ENCODE measurements at places on chromosomes 1 and 21.

GRCh38 chr1:46477153-46477929 is 12.3 kb upstream of the DMBX1 start:
- peaks cover 39% of the 10 kb centered on the region for H3K27me3 ChIP-seq
- H3K27ac ChIP-seq, result no peak overlapping the region
- no peak overlapping the region for H3K4me3 ChIP-seq
- peaks cover 5% of the 10 kb centered on the region for H3K4me1 ChIP-seq

- DNase-seq, result no peak
- no peak overlapping the region for H3K27ac ChIP-seq
- peaks cover 39% of the 10 kb centered on the region for H3K36me3 ChIP-seq
- H3K27me3 ChIP-seq, result no peaks in the 10 kb centered on the region
- H3K4me3 ChIP-seq, result no peak overlapping the region
- peaks cover 2% of the 10 kb centered on the region for H3K4me1 ChIP-seq
These were observed 18.4 kb downstream of the CCT3 start for GRCh38 chr1:156319664-156320063.

DNA sequence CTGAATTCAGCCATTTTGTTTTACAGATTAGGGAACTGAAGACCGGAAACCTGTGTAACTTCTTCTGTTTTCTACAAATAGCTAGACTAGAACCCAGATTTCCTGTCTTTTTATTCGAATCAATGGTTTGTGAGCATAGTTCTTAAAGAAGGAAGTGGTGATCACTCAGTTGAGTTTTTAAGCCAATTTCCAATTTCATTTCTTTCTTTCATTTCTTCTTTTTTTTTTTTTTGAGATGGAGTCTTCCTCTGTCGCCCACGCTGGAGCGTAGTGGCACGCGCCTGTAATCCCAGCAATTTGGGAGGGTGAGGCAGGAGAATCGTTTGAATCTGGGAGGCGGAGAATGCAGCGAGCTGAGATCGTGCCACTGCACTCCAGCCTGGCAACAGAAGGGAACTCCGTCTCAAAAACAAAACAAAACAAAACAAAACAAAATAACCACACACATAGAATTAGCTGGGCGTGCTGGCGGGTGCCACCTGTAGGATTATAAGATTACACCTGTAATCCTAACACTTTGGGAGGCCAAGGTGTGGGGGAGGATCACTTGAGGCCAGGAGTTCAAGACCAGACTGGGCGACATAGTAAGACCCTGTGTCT is 3.0 kb upstream of the MDM4 start:
- peak overlapping the region; percentile 98 for H3K27ac ChIP-seq
- H3K4me3 ChIP-seq, result peak overlapping the region; percentile 84
- peaks cover 2% of the 10 kb centered on the region for H3K36me3 ChIP-seq

- no peak overlapping the region for H3K27ac ChIP-seq
- peaks cover 18% of the 10 kb centered on the region for H3K4me1 ChIP-seq
- peaks cover 11% of the 10 kb centered on the region for H3K36me3 ChIP-seq
- H3K27me3 ChIP-seq, result no peaks in the 10 kb centered on the region
- no peak overlapping the region for H3K4me3 ChIP-seq
These were observed 995 bp downstream of the CACYBP start for GRCh38 chr1:175000697-175001187.

DNA sequence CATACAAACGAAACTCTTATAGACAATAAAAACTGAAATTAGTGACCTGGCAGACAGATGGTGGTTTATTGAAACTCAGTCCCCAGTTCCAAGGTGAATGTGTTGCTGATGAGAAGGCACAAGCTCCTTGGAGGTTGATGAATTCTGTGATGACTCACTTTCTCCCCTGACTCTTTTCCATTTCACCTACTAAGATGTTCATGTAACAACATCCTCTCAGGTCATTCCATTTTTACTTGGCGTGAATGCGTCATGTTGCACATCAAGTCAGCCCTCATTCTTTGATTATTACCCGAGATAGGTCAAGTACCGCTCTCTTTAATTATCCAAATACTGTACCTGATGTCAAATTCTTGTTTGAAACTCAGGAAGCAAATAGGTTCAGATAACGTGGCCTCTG is 10.1 kb upstream of the IL10RB start:
- no peak overlapping the region for H3K4me3 ChIP-seq
- H3K36me3 ChIP-seq, result peaks cover 53% of the 10 kb centered on the region

- H3K4me3 ChIP-seq, result no peak overlapping the region
- no peak for DNase-seq
- H3K27me3 ChIP-seq, result no peaks in the 10 kb centered on the region
- no peak overlapping the region for H3K27ac ChIP-seq
- peaks cover 28% of the 10 kb centered on the region for H3K4me1 ChIP-seq
These were observed 148.1 kb downstream of the EIF4G3 start for GRCh38 chr1:21028520-21029145.

GRCh38 chr1:152050886-152051675 is 14.3 kb upstream of the S100A11 start:
- H3K4me1 ChIP-seq, result peaks cover 18% of the 10 kb centered on the region
- no peak for DNase-seq
- no peaks in the 10 kb centered on the region for H3K36me3 ChIP-seq
- H3K27ac ChIP-seq, result peak overlapping the region; percentile 38
- H3K27me3 ChIP-seq, result peaks cover 9% of the 10 kb centered on the region
- H3K4me3 ChIP-seq, result no peak overlapping the region

GRCh38 chr1:225750420-225750819 is 27.2 kb upstream of the SRP9 start:
- no peaks in the 10 kb centered on the region for H3K36me3 ChIP-seq
- no peaks in the 10 kb centered on the region for H3K4me1 ChIP-seq
- DNase-seq, result no peak
- H3K4me3 ChIP-seq, result no peak overlapping the region

DNA sequence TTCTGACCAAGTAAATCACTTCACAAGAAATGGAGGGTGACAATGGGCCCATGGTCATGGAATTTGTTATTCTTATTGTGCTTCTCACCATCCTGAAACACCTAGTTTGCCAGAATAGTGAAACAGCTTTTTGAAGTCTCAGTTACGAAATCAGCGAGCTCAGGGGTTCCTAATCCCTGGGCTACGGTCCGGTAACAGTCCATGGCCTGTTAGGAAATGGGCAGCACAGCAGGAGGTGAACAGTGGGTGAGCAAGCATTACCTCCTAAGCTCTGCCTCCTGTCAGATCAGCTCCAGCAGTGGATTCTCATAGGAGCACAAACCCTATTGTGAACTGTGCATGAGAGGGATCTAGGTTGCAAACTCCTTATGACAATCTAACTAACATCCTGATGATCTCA is 1356.3 kb downstream of the KCNT2 start:
- no peak for DNase-seq
- H3K27me3 ChIP-seq, result no peaks in the 10 kb centered on the region
- no peak overlapping the region for H3K4me3 ChIP-seq
- no peaks in the 10 kb centered on the region for H3K36me3 ChIP-seq
- H3K27ac ChIP-seq, result no peak overlapping the region
- H3K4me1 ChIP-seq, result no peaks in the 10 kb centered on the region

- H3K27me3 ChIP-seq, result no peaks in the 10 kb centered on the region
- H3K27ac ChIP-seq, result no peak overlapping the region
- peaks cover 13% of the 10 kb centered on the region for H3K36me3 ChIP-seq
- H3K4me1 ChIP-seq, result no peaks in the 10 kb centered on the region
- DNase-seq, result no peak
These were observed 23.6 kb upstream of the SPSB1 start for GRCh38 chr1:9269078-9269501.

DNA sequence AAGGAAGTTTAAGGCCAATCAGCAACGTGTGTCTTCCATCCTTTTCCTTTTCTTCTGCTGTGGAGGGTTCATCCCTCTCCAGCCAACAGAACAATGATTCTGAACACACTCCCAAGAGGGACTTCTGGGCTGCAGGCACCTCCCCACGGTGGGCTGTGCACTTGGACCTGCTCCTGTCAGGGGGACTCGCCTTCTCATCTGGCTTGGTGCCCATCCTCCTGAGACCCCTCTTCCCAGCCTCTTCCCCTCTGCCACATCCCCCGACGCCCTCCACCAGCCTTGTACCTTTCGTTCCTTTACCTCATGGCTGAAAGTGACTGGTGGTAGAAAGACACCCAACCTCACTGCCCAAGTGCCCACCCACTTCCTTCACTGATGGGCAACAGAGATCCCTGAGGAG is 26.0 kb upstream of the SLAMF9 start:
- H3K27ac ChIP-seq, result no peak overlapping the region
- DNase-seq, result no peak

DNA sequence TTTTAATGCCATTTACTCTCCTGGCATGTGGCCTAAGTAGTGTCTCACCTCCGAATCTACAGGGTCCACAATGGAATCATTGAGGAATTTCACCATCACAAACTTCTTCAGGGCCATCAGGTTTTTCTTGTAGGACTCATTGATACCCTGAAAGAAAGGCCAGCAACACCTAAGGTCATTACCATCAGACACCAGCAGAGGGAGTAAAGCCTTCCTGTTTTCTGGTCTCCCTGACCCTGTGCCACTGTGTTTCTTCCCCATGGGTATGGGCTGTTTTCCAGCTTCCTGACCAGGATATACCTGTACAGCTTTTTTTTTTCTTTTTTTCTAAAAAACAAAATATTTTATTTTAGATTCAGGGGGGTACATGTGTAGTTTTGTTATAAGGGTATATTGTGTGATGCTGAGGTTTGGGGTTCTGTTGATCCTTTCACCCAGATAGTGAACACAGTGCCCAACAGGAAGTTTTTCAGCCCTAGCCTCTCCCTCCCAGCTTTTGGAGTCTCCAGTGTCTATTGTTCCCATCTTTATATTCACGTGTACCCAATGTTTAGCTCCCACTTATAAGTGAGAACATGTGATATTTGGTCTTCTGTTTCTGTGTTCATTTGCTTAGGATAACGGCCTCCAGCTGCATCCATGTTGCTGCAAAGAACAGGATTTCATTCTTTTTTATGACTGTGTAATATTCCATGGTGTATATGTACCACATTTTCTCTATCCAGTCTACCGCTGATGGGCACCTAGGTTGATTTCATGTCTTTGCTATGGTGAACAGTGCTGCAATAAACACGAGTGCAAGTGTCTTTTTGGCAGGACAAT is 18.3 kb downstream of the PPT1 start:
- peaks cover 14% of the 10 kb centered on the region for H3K4me1 ChIP-seq
- H3K4me3 ChIP-seq, result no peak overlapping the region
- no peaks in the 10 kb centered on the region for H3K27me3 ChIP-seq

- H3K27me3 ChIP-seq, result peaks cover 29% of the 10 kb centered on the region
- no peak overlapping the region for H3K27ac ChIP-seq
- no peaks in the 10 kb centered on the region for H3K4me1 ChIP-seq
- H3K36me3 ChIP-seq, result no peaks in the 10 kb centered on the region
- DNase-seq, result no peak
These were observed 186.6 kb downstream of the GRIK3 start for GRCh38 chr1:36847761-36848160.

GRCh38 chr21:31983554-31983953 is 110.7 kb downstream of the HUNK start:
- H3K4me1 ChIP-seq, result no peaks in the 10 kb centered on the region
- H3K4me3 ChIP-seq, result no peak overlapping the region
- no peak for DNase-seq
- no peaks in the 10 kb centered on the region for H3K27me3 ChIP-seq
- no peaks in the 10 kb centered on the region for H3K36me3 ChIP-seq
- no peak overlapping the region for H3K27ac ChIP-seq

- H3K4me3 ChIP-seq, result no peak overlapping the region
- H3K4me1 ChIP-seq, result no peaks in the 10 kb centered on the region
- no peak overlapping the region for H3K27ac ChIP-seq
- H3K36me3 ChIP-seq, result no peaks in the 10 kb centered on the region
- DNase-seq, result no peak
- H3K27me3 ChIP-seq, result no peaks in the 10 kb centered on the region
These were observed 212.6 kb downstream of the TNR start for GRCh38 chr1:175530622-175531375.

- no peaks in the 10 kb centered on the region for H3K27me3 ChIP-seq
- no peaks in the 10 kb centered on the region for H3K4me1 ChIP-seq
- no peaks in the 10 kb centered on the region for H3K36me3 ChIP-seq
- no peak overlapping the region for H3K27ac ChIP-seq
These were observed 6.4 kb downstream of the MYOM3 start for GRCh38 chr1:24105368-24106160.

DNA sequence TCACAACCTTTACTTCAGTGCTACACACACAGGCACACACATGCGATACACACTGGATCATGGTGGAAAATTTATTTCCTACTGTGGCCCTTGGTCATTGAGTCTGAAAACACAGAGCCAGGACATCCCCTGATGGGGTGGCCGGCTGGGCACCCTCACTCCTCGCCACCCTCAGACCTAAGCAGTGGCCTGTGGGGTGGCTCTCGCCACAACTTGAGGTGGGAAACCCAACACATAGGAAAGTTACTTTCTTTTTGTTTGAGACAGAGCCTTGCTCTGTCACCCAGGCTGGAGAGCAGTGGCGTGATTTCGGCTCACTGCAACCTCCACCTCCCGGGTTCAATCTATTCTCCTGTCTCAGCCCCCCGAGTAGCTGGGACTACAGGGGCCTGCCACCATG is 19.4 kb downstream of the CRYAA start:
- peaks cover 50% of the 10 kb centered on the region for H3K4me1 ChIP-seq
- peaks cover 10% of the 10 kb centered on the region for H3K36me3 ChIP-seq
- H3K27me3 ChIP-seq, result peaks cover 14% of the 10 kb centered on the region
- no peak overlapping the region for H3K27ac ChIP-seq

DNA sequence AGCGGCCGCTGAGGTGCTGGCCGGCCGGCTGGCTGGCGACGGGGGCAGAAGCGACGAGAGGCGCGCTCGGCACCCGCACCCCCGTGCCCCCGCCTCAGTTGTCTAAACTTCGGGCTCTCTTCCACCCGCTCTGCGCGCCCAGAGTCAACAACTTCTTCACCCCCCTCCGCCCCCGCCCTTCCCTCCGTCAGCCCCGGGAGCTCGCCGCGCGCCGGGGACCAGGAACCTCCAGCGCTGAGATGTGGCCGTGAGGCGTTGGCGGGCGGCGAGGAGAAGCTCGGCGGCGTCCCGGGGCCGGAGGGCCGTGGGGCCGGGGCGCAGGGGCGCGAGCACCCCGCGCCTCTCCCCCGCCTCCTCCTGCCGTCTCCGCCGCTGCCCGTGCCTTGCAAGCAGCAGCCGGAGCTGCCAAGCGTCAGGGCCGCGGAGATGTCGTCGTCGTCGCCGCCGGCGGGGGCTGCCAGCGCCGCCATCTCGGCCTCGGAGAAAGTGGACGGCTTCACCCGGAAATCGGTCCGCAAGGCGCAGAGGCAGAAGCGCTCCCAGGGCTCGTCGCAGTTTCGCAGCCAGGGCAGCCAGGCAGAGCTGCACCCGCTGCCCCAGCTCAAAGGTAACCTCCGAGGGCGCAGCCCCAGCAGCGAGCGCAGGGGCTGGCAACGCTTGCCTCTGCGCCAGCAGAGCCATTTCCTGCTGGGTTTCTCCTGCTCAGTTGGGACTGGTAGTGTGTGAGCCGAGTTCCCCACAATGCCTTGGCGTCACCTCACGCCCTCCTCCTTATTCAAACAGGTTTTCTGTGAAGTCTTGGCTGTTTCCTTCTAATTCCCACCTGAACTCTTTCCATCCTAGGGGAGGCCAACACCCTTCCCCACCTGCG is 710 bp downstream of the PPP2R5A start:
- DNase-seq, result peak; percentile 69
- no peaks in the 10 kb centered on the region for H3K27me3 ChIP-seq
- peak overlapping the region; percentile 99 for H3K27ac ChIP-seq
- peak overlapping the region; percentile 96 for H3K4me3 ChIP-seq
- peaks cover 10% of the 10 kb centered on the region for H3K4me1 ChIP-seq
